Kidney epithelial cell (primary cell): ENCODE measurements at places on chromosomes 11 and 22. TPM values are rescaled to one million over a fixed set of nuclear protein-coding genes. Genes with fewer than 3 reads are reported as not detected.

- DNase-seq = no peak
These were observed 363.9 kb downstream of the TBC1D22A start for GRCh38 chr22:47126344-47126811.

GRCh38 chr22:49979587-49980264, 19.2 kb downstream of the PIM3 start:
- no peak for DNase-seq

DNA sequence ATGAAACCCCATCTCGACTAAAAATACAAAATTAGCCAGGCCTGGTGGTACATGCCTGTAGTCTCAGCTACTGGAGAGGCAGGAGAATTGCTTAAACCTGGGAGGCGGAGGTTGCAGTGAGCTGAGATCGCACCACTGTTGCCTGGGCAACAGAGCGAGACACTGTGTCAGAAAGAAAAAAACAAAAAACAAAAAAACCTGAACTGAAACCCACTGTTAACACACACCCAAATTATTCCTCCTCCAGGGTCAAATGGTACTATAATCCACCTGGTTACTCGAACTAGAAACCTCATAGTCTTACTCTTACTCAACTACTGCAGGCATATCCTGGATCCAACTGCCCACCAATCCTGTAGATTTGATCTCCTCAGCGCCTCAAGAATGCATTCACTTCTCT, 35.5 kb downstream of the USP28 start:
- DNase-seq = no peak

DNA sequence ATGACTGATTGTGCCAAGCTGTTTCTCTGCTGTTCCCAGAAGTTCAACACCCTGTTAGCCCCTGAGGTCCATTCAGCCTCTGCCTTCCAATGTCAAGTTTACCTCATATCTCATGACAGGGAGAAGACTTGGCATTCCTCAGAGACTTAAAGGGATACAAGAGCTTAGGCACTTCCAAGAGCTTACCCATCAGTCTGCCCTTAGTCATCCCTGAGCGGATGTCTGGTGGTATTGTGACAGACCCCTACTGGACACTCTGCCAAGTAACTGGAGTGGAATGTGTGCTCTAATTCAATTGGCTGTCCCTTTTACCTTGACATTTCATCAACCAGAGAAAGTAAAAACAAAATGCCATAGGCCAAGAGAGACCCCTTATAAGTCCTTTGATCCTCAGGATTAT, 151.5 kb downstream of the AASDHPPT start:
- no peak for DNase-seq

DNA sequence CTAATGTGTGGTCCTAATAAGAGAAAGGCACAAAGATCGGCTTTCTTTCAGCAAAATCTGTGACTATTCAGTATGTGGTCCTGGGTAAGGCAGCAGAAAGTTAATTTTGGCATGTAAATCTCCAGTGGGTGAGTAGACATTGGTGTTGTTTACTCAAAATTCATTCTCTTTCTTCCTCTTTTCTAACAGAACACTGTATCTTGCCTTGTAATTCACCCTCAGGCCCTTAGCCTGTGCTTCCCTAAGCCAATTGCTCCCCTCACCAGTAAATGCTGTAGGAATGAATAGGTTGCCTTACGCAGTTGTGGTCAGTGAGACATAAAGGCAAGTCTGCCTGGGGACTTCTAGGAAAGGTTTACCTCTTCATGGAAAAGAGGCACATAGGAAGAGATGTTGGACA, 49.9 kb upstream of the PDE3B start:
- DNase-seq = no peak

DNA sequence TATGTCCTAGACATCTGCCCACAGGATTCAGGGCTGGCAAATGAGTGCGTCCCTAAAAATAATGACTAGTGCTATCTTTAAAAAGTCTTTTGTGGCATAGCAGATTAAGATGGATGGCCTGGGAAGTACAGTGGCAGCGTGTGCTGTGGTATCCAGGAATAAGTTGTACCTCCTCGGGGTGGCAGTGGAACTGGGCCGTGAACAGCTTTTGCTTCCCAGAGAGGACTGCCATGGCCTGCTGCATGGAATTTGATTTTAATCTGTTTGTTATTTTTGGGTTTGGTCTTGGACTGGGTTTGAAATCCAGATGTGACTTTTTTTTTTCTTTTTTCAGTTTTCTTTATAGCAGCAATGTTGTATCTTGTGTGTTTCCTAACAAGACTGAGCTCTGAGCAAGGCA, 71.3 kb upstream of the PARVG start:
- no peak for DNase-seq

DNA sequence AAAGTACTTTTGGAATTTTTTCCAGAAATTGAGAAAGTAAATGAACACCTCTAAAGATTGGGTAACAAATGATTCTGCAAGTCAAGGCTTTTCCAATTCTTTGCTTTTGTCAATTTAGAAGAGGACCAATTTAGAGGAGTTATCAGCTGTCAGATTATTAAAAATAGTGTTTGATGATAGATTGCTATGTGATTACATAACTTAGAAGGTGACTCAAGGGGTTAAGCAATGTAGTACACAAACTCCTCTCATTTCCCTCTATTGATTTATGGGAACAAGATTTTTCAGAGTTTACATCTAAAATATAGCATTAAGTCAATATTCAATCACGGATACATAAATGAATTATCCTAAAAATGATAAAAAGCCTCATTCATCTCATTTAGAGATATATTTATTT, 70.3 kb downstream of the INSC start:
- DNase-seq = no peak

DNA sequence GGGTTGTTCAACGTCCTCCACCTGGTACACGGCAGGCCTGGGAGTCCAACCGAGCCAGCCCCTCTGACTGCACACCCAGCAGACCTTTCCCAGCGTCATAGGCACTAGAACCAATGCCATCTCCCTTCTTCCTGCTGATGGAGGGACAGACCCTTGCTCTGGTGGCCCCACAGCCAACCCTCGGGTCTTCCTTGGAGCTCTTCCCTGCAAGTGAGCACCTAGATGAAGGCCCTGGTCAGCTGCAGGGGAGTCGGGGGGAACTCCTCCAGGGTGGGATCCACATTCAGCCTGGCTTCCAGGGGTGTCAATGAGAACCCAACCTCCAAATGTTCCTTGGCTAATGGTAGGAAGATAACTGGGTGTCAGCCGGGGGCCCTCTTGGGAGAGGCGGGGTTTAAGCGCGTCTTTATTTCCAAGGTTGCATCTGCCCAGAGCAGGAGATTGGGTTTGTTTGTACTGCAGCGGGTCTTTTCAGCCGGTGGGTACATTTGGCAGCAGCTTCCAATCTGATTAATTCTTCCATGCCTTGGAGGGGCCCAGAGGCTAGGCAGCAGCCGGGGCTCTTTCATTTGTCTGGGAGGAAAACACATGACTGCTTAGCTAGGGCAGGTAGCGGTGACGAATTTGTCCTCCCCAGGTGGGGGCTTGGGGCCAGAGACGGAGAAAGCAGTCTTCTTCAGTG, 56.0 kb upstream of the SHISAL1 start:
- no peak for DNase-seq

DNA sequence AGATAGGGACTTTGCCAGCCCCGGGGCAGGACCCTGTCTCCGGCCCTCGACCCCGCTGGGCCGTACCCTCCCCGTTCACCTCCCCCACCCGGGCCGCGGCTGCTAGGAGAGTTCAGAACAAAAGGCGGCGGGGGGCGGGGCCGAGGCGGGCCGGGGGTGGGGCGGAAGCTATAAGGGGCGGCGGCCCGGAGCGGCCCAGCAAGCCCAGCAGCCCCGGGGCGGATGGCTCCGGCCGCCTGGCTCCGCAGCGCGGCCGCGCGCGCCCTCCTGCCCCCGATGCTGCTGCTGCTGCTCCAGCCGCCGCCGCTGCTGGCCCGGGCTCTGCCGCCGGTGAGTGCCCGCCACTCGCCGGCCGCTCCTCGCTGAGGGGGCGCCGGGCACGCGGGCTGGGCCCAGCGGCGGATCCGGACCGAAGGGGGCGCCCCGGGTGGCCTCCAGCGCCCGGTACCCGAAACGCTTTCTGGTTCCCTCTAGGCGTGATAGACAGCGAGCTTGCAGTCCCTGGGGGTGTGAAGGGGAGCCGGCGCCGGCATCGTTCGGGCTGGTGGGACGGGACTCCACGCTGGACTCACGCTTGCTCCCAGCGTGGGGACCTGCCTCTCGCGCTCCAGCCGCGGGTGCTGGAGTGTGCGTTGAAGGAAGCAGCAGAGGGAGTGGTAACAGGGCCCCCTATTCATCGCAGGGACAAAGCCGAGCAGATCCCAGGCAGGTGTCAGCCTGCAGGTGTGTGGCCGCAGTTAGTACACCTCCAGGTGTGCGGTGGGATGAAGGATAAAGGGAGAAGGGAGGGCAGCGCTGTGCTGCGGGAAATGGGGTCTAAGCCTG, at the start of gene MMP11:
TSS of gene MMP11 (plus strand) at position 201 of the 825 bp plus-strand sequence. CDS start at position 223, 22 bp downstream.
- DNase-seq = no peak

The KRTAP5-8 gene
- not detected in 2 replicates for total RNA-seq

The SEC14L2 gene
- total RNA-seq = 31.7 and 36.0 TPM in 2 replicates
